ENCODE measurements at places on chromosomes 2 and 18.

DNA sequence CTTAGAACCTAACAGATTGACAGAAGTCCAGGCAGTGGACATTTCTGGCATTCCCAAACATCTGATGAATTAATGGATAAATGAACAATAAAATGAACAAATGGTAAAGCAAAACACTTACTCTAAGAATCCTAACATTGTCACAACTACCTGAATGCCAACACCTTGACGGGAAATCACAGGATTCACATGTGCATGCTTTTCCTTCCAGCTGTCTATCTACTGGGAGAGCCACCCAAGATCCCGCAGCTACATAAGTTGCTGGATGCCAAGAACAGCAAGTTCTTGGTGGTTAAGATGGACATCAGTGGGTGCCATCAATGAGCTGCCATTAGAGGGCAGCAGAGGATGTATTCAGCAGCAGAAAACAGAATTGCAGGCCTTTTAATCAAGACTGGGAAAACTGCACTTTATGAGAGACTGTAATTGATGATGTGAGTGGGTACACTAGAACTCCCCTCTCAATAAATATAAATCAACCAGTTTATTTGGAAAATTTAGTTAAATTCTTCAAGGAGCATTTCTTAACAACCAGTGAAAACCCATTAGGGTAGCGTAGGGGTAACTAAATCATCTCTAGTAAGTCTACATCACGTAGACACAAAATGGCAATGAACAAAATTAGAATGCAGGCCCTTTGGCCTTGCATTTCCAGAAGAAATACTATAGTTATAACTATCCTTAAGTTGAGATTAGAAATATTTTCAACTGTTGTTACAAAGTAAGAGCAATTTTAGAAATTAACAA, 45.6 kb downstream of the SESTD1 start:
- peak; percentile 2 for DNase-seq

GRCh38 chr2:69499966-69500365, 62.7 kb upstream of the NFU1 start:
- no peak for DNase-seq

GRCh38 chr2:5365871-5366461, 326.2 kb upstream of the SOX11 start:
- DNase-seq: no peak

- no peak for DNase-seq
These were observed 88.6 kb upstream of the HAAO start for GRCh38 chr2:42880738-42881690.

GRCh38 chr2:84986018-84986417, 15.1 kb downstream of the KCMF1 start:
- no peak for DNase-seq

GRCh38 chr2:98086491-98087446, at the start of gene VWA3B:
Gene VWA3B, plus strand, starts transcription at chr2:98087167. Its CDS starts 5,926 bp downstream, at chr2:98093093.
- DNase-seq: no peak

- no peak for DNase-seq
These were observed 95.1 kb downstream of the AFF3 start for GRCh38 chr2:100046961-100047947.

DNA sequence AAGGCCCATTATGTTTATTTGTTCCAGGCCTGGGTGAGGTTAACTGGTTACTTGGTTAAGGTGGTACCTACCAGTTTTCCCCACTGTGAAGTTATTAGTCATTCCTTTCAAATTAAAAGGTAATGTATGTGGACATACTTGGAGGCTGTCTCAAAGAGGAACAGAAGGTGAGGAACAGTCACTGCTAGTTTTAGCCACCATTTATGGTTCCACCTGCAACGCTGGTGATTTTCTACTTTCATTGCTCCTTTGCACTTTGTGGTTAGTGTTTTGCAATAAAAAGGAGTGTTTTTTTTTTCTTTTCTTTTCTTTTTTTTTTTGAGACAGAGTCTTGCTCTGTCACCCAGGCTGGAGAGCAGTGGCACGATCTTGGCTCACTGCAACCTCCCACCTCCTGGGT, 6.1 kb upstream of the ST6GAL2 start:
- no peak for DNase-seq

DNA sequence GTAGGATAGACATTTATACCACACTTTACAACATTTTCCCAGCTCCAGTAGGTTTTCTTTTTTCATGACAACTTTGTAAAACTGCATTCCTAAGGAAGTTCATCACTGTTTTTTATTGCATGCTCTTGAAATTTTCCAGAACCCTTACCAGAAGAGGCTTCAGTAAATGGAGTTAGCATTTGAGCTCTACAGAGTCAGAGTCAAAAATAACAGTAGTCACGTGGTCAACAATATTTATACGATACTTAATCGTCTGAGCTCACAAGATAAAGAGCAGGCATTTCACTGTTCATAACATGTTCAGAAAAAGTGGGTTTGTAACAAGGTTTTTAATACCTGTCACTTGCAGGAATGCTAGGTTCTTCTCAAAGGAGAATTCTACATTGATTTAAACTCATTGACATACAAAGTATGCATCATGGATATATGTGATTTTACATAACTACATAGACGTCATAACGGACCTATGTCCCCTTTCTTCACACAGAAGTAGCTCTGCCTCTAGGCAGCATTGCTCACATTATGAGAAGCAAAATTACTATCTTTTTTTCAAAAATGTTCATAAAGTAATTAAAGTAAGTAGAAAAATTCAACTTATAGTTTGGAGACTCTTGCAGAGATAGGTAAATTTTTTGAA, 187.0 kb upstream of the COL3A1 start:
- DNase-seq: no peak

GRCh38 chr2:236107942-236108625, 60.1 kb downstream of the GBX2 start:
- DNase-seq: no peak

- DNase-seq: no peak
These were observed 252.9 kb downstream of the PRKCE start for GRCh38 chr2:45904267-45904945.

GRCh38 chr2:48727560-48727959, 28.0 kb downstream of the LHCGR start:
- DNase-seq: no peak

DNA sequence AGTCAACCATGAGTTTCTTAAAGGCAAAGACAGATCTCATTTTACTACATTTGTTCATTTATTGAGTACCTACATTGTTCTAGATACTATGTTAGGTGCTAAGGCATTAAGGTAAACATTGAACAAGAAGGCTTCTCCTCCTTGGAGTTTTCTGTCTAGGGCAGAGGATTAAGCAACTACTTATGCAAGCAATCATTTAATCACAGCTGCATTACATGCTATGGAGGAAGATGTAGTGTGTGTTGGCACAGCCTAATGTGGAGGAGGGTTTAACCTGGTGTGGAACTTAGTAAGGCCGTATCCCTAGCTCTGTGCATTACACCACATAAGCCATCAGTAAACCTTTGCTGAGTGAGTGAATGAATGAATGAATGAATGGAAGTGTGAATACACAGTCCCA, 106.5 kb upstream of the MAP3K20 start:
- DNase-seq: no peak

DNA sequence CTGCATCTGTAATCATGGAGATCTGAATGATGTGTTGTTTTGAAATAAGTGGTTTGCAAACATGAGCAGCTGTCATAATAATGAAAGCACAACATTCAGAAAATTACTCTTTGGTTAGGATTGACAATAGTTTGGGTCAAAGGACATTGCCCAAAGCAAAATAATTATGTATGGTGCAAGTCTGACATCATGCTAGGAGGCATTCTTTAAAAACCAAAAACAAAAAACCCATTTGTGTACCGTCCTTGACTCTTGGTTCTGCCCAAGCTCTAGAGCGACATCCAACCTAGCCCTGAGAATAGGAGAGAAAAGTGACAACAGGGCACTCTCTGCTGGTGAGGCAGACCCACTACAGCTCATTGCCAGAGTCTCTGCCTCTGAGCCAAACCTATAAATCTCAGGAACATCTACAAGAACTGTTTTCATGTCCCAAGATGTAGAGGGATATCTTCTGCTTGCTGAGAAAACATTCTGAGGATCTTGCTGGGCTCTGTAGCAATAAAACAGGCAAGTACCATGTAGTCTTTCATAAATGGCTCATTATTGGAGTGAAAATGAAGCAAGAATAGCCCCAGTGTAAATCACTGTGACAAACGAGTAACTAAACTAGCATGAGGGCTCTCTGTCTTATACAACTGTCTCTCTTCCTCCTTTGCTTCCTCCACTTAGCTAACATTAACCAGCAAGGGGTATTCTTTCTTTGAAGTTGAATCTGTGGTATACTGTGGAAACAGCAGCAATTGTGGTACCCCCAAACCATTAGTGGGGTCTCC, 266.8 kb upstream of the CXCR4 start:
- no peak for DNase-seq

DNA sequence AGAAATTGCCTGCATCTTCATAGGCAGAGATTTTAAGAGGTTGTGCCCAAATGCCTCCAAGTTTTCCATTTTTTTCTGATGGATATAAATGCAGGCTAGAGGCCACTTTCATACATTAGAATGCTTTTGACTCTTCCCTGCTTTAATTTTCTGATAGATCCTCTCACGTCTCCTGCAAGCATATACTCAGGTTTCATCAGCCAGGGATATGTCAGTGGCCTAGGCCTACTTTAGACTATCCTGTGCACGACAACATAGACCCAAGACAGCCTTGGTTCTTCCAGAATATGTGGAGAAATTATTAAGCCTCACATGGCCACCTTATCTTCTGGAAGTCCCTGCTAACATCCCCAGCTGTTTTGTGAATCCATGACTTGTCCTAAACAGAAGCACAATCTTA, 415.9 kb downstream of the TDRD15 start:
- no peak for DNase-seq

GRCh38 chr2:216554755-216555154, 56.1 kb downstream of the RPL37A start:
- DNase-seq: no peak

DNA sequence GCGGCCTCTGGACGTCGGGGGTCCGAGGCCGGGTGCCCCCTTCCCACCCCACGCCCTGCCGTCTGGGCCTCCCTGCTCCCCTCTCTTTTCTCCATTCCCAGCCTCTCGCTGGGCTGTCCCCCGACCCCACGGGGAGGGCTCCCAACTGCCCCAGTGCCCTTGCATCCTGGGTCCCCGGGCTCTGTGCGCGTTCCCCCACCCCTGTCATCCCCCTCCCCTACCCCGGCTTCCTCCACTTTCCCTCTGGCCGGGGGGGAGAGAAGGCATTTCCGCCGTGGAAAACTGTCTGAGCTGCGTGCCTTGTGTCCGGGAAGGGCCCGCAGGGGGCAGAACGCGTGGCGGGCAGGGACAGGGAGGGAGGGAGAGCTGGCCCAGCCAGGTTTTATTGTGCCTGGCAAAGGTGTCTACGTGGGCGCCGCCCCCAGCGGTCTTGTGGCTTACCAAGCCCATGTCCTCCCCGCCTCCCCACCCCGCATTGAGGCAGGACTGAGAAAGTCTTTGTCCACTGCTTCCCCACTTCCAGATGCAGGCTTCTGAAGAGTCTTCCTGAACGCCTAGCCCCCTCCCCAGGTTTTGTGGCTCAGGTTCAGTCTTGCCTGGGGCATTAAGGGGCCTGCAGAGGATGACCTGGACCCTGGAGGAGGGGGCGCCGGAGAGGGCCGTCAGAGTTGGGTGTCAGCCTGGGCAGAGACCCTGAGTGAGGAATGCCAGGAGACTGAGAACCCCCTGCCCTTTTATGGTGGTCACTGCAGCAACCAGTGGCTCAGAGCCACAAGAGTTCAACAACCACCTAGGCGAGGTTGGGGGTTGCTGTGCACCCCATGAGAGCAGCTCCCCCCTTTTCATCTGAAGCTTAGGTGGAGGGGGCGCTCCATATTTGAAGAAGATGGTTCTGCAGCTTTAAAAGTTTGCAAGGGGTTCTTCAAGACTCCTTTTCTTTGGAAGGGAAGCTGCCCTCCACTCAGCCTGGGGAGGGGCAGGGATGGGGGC, 1.3 kb downstream of the ITM2C start:
- DNase-seq: peak; percentile 31

DNA sequence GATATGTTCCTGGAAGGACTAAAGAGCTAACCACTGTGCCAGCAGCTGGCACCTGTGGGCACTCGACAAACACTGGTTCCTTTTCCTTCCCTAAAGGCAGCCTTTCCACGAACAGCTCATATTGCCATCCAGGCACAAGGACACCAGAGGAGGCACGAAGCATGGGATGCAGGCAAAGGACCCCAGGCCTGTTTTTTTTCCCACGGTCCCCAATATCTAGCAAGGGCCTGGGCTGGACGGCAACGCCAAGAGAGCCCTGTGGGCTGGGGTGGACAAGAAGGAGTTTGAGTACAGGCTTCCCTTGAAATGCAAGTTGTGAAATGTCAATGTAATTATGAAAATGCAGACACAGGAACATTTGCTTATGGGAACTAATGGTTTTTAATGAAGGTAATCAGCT, 135.9 kb downstream of the CYP26B1 start:
- DNase-seq: no peak

- DNase-seq: no peak
These were observed 190.4 kb downstream of the MYO3B start for GRCh38 chr2:170368370-170368769.

GRCh38 chr2:71474744-71475397, 21.5 kb downstream of the DYSF start:
- DNase-seq: no peak
